Stimulated activated CD4-positive, alpha-beta T cell treated with anti-CD3 and anti-CD28 coated beads, Interleukin-4, amount 100 ng/mL, for 4 hours (primary cell): ENCODE measurements at places on chromosomes 2 and 18.

- DNase-seq, result no peak
Observed at GRCh38 chr18:26642440-26643348, 94.3 kb upstream of the KCTD1 start.

- no peak for DNase-seq
Observed at GRCh38 chr18:36041146-36041545, 26.2 kb downstream of the RPRD1A start.

DNA sequence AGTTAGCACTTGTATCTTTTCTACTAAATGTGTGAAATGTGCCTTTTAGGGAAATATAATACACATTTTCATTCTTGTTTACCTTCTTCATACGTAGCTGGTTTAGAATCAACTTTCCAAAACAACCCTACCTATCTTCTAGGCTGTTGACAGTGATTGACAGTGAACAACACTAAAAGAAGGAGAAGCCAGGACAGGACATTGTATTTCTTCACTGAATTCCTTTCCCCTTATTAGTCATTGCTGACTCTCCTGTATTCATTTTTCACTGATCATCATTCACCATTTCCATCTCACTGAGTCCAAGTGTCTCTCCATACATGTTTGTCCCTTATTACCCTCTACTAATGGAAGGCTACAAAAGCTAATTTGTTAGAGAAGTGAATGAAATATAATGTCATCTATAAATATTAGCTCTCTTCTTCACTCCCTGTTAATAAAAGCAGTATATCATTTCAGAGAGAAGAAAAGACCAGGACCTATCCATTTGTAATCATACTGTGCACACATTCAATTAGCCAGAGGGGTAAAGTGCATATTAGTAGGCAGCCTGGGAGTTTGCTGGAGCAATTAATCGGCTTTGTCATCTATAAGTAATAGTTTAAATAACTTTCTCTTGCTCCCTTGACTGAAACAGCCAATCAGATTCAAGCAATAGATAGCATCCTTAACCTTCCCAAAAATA, 192.5 kb upstream of the FOSL2 start:
- DNase-seq, result no peak

GRCh38 chr2:158300394-158300793, 156.2 kb downstream of the CCDC148 start:
- DNase-seq, result no peak

DNA sequence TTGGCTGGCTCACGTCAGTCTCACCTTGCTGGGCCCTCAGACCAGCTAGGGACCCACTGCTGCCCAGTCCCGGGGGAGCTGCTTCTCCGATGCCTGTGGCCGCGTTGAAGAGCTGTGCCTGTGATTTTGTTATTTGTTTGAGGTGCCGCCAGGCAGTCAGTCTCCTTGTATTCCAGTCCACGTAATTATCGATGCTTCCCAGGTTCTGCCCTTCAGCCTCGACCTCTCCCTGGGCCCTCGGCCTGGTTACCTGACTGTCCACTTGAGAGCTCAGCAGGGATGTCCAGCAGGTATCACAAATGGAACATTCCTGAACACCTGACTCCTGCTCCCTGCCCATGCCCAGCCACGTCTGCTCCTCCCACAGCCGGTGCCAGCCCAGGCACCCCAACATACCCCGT, 195.9 kb upstream of the HS6ST1 start:
- no peak for DNase-seq

DNA sequence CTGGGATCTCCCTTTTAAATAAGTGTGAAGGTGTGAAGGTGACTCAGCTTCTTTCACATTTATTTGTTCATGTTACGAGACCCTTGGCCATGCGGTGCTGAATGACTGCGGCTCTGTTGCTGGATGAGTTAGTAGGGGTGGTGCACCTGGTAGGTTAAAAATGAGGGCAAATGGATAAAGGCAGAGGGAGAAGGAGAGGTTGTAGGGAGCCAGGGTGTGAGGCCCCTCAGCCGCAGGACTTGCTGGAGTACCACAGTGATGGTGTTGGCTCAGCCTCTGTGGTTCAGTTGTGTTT, 164.2 kb downstream of the NAPG start:
- DNase-seq, result no peak
